ENCODE measurements at places on chromosomes 2 and 18. TPM values are rescaled to one million over a fixed set of nuclear protein-coding genes. Genes with fewer than 3 reads are reported as not detected.

SP140 gene
- 1.7 TPM for total RNA-seq

GRCh38 chr18:67265464-67266245 lies 250.9 kb downstream of the DSEL start:
- DNase-seq, result no peak

DNA sequence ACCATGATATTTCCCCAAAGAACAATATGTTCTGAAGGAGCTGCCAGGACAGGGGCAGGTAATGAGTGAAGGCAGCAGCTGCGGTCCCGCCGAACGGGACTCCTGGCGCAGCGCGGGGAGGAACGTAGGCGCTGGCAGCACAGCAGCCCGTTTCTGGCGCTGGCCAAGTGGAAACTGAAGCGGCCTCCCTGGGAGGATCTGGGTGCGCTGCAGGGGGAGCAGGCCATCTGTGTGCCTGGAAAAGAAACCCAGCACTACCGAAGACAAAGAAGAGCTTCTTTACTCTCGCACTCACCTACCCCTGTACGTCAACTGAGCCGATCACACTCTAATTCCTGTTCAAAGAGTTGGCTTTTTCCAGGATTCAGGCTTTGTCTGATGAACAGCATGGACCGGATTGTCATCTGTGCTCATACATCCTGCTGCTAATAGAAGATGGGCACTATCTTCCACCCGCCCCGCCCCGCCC lies 11.8 kb downstream of the G6PC2 start:
- DNase-seq, result no peak

DNA sequence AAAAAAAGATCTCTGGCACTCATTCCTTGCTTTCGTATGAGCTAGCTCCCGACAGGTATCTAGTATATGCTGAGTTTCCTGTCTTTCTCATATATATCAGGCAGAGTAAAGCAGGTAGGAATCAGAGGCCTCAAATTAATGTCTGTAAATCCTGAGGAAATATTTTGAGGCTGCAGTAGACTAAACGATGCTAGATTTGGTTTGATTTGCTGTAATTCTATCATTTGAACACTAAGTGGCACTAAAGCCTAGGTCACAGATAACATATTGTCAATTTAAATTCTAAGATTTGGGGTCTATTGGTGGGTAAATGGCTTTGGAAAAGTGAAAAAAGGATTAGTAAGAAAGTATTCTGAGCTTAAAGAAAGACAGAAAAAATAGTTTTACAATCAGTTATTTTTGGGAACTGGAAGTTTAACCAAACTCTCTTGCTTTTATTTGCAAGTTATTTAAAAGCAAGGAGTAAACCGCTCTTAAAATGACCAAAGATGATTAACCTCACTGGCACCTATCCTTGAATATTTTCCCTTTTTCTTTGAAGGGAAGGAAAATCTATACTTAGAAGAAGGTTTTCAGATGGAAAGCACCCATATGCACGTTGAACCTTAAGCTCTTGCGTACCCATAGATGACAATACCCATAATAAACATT lies 37.6 kb upstream of the SLC4A10 start:
- DNase-seq, result no peak

- DNase-seq, result no peak
Measured at GRCh38 chr2:190717306-190717705, 68.4 kb downstream of the NAB1 start.

DNA sequence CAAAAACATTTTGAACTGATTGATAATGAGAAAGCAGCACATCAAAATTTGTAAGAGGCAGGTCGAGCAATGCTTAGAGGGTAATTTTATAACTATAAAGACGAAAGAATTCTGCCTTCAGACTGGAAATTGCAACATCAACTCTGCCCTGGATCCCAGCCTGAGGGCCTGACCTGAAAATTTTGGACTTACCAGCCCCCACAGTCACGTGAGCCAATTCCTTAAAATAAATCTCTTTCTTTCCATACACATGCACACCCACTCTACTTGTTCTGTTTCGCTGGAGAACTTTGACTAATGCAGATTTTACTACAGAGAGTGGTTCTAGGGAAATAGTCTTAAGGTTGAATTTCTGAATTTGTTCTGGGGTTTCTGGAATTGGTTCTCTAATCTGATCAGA lies 14.6 kb upstream of the ACOXL start:
- DNase-seq, result no peak

- no peak for DNase-seq
Measured at GRCh38 chr18:41237317-41237716, 717.7 kb upstream of the PIK3C3 start.

- DNase-seq, result no peak
Measured at GRCh38 chr18:24725644-24726415, 265.4 kb downstream of the HRH4 start.

GRCh38 chr2:119683713-119684443 lies 4.9 kb downstream of the TMEM177 start:
- no peak for DNase-seq

GRCh38 chr2:40419364-40419762 lies 32.5 kb downstream of the SLC8A1 start:
- no peak for DNase-seq

- no peak for DNase-seq
Measured at GRCh38 chr2:178295115-178295514, 100.8 kb downstream of the OSBPL6 start.

DNA sequence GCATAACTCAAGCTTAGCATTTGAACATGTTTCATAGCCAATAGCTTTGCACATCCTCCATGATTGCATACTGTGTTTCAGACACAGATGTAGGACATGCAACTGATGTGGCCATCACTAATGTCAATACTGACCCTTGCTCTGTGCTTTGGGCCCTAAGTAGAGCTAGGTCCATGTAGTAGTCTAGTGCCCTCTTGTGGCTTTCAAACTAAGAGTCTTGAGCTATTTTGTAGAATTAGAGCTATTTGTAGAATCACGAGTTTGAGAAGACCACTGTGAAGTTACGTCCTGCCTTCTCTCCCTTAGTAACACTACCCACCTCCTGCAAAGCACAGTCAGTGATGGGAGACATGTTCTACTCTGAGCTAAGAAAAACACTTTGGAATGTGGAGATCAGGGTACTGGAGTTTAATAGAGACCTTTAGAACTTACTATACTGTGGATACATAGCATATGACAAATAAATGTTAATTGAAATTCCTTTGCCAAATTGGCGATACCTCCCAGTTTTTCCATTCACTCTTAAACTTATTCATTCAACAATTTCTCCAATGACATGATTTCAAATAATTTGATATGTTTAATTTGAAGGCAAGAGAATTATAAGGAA lies 306.5 kb upstream of the TNP1 start:
- DNase-seq, result no peak

GRCh38 chr18:79942786-79943607 lies 8.5 kb downstream of the SLC66A2 start:
- no peak for DNase-seq

DNA sequence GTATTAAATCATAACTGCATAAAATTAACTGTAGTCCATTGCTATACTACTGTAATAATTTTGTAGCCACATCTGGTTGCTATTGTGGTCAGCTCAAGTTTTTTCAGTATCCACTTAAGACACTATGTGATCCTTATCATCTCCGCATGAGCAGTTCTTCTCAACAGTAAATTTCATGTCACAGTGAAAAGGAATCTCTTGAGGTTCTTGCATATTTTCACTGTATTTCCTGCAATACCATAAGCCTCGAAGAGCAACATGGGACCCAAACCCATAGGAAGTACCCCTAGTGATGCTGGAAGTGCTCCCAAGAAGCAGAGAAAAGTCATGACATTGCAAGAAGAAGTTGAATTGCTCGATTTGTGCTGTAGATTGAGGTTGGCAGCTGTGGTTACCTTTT lies 86.7 kb downstream of the LDLRAD4 start:
- no peak for DNase-seq

- no peak for DNase-seq
Measured at GRCh38 chr2:109203246-109204011, 74.4 kb downstream of the SH3RF3 start.

- DNase-seq, result no peak
Measured at GRCh38 chr18:45548614-45549013, 66.7 kb upstream of the SLC14A2 start.

DNA sequence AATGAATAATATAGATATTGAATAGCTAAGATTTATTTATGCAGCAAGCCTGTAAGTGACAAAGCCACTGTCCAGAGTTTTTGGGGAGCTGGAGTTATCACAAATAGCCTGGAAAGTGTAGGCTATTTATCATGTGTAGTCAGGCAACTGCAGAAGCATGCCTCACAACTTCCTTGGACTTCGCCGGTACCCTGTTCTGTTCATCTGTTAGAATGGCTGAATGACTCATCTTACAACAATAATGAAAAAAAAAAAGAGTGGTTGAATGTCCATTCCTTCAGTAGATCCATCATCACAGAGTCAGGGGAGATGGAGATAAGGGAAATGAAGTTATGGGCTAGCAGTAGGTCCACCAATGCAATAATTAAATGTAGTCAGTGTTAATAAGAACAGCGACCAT lies 24.0 kb upstream of the ATP5MC3 start:
- no peak for DNase-seq

DNA sequence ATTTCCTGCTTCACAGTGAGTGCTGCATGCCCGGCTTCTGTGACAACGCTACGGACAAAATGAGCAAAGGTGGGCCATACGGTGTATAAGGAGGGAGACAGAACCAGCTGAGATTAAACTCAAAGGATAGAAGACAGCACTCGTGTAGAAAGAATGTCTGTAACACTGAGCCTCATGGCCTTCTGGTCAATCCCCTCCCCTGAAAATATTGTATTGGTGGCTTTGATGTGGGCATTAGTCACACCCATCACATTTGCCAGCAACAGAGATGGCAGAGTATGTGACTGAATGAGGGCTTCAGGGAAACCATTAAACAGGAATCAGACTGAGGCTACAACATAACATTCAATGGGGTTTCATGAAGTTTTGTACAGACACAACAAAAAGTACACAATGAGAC lies 287.8 kb upstream of the CCDC68 start:
- no peak for DNase-seq

- DNase-seq, result no peak
Measured at GRCh38 chr2:231525248-231526163, 4.7 kb downstream of the NMUR1 start.

- no peak for DNase-seq
Measured at GRCh38 chr2:216031960-216032689, 18.8 kb upstream of the MREG start.

DNA sequence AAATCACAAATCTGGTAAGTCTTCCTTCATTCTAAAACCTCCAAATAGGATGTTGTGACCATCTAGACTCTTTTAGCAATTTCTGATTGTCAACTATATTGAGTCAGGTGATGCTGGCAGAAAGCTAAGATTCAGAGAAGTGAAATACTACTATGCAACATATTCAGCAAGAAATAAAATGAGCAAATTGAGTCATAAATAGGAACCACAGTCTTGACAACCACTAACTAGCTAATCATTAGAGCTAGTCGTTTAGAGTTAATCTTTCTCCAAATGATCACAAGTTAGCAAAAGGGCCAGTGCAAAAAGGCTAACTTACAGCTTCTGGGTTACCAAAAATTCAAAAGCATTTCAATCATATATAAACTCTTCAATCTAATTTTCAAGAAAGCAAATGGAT lies 54.5 kb downstream of the ROCK1 start:
- DNase-seq, result no peak

DNA sequence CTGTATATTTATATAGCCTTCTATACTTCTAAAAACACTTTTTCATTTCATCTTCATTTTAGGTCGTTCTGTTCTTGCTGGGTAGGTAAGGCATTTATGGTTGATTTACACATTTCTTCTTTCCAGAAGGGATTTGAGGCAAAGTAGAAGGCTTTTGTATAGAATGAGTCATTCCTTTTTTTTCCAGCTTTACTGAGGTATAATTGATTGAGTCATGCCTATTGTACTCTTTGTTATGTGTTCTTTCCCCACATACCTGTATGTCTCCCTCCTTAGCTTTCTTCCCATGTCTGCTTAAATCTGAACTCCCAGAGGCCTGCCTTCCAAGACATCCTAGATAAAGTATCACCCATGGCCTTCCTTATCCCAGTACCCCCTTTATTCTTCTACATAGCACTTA lies 4.8 kb upstream of the CDC42EP3 start:
- no peak for DNase-seq

GRCh38 chr2:29401994-29402393 lies 286.8 kb downstream of the CLIP4 start:
- DNase-seq, result no peak

DNA sequence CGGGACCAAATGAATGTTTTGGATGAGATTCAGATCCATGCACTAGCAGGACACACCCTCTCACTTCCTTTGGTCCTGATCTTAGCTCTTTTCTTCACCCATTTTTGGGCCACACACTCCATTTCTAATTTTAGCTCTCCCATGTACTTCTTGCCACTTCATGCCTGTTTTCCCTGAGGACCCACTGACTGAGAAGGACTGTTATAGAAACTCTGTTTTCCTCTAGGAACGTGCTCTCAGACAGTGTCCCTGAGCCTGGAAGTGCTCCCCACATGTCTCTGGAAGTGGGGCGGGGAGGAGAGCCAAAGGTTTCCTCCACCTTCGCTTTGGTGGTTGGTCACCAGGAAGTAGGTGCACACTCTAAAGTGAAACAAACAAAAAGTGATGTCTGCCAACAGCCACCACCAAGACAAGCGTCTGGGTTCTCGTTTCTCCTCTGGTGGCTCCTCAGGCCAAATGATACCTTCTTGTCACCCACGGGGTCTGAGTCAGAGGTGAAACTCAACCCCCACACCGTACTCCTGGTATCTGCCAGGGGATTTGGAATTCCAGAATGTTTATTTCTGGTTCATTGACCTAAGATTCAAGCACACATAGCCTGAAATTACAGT lies 74.7 kb downstream of the MERTK start:
- DNase-seq, result no peak

DNA sequence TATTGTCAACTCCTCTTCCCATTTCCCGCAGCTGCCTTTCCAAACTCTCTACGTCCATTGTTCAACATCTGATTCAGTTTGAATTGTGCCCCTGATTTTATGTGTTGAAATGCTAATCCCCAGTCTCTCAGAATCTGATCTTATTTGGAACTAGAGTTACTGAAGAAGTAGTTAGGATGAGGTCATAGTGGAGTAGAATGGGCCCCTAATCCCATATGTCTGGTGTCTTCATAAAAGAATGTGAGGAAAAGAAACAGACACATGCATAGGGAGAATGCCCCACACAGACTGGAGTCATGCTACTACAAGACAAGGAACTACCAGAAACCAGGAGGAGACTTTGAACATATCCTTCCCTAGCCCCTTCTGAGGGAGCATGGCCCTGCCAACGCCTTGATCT lies 99.2 kb downstream of the LRP1B start:
- no peak for DNase-seq

All from H1 (cell line).